ENCODE measurements at places on chromosomes 3 and 15.

DNA sequence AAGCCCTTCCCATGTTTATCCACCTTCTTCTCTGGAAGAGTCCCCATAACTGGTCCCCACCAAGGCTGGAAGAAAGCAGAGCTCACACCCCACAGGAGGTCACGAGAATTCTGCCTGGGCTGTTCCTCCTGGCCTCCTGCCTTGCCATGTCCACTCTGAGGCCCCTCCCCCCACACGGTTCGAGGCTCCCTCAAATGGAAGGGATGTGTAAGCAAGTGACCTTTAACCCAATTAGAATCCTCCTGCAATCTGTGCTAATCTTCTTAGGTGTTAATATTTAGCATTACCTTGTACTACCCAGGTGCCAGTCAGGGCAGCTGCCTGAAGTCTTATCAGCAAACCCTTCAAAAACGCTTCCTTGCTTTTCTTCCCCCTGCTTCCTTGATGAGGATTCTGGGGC, 32.4 kb upstream of the DYNC1LI1 start:
- DNase-seq = no peak

- DNase-seq = no peak
Observed at GRCh38 chr15:63109920-63110319, 11.7 kb upstream of the LACTB start.

GRCh38 chr15:36004891-36005490, 459.0 kb upstream of the DPH6 start:
- no peak for DNase-seq

DNA sequence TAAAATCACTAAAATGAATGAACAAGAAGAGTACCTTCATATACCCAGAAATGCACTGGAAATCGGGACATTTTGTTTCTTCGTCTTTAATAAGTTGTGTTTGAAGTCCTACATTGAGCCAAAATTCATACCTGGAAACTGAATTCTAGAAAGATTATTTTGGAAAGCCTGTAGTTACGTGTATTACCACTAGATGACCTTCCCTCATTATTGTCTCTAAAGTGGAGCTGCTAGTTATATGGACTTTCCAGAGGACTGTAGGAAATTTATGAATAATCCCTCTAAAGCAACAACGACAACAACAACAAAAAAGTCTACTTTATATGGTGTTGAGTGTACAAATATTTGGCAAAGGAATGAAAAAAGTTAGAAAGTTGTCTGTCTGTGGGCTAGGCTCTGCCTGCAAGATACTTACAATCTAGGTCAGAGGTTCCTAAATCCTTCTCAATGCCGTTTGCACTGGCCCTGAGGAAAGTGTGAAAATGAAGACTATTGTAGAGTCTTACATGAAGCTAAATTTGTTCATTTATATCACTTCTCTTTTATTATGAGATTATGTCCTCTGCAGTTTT, 234.8 kb upstream of the NR2E3 start:
- DNase-seq = no peak

DNA sequence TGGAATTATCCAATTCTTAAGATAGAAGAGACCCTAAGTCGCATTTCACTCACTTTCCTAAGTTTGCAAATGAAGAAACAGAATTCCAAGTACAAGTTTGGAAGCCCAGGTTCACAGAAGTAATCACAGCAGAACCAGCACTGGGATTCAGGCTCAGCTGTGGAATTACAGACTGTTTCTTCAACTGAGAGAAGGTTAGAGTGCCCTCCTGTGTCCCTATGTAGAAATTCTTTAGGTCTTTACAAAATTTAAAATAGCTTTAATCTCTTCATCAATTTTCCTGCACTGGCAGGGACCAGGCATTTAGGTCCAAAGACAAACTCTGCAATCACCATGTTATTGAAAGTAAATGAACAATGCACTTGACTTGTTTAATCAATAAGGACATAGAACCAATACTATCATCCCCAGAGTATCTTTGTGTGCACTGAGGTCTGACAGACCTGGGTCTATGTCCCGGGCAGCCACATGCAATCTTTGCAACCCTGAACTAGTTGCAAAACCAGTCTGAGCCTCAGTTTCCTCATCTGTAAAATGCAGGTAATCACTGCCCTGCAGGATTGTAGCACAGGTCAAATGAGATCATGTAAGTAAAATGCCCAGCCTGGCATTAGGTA, 96.3 kb upstream of the ZBED2 start:
- DNase-seq = no peak

DNA sequence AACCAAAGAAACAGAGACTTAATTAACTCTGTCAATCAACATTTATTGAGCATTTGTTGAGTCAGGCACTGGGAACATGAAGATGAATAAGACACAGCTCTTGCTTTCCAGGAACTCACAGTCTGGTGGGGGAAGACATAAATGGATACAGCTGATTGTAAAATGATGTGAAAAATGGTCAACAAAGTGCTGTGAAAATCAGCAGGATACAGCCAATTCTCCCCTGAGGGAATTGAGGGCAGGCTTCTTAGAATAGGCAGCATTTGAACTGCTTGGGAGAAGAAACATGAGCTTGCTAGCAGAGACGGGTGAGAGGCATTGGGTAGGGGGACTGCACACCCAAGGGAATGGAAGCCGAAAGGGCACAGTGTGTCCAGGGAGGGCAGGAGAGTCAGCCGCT, 41.1 kb downstream of the MFSD1 start:
- DNase-seq = no peak

DNA sequence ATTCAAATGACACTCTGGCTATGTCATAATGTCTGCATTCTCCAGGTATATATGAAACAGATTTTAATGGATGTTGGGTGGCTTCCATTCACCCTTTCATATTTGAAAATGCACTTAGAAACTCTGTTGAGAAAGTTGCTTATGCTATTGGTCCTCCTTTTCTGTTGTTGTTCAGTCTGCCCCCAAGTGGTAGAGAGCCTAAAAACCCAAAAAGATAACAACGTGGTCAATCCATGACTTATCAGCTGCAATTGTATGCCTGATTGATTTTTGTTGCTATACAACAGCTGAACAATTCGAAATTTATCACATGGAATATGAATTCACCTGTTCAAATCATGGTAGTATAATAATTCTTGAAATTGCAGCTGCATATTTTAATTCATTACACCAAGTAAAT, 279.8 kb downstream of the ROBO2 start:
- no peak for DNase-seq

DNA sequence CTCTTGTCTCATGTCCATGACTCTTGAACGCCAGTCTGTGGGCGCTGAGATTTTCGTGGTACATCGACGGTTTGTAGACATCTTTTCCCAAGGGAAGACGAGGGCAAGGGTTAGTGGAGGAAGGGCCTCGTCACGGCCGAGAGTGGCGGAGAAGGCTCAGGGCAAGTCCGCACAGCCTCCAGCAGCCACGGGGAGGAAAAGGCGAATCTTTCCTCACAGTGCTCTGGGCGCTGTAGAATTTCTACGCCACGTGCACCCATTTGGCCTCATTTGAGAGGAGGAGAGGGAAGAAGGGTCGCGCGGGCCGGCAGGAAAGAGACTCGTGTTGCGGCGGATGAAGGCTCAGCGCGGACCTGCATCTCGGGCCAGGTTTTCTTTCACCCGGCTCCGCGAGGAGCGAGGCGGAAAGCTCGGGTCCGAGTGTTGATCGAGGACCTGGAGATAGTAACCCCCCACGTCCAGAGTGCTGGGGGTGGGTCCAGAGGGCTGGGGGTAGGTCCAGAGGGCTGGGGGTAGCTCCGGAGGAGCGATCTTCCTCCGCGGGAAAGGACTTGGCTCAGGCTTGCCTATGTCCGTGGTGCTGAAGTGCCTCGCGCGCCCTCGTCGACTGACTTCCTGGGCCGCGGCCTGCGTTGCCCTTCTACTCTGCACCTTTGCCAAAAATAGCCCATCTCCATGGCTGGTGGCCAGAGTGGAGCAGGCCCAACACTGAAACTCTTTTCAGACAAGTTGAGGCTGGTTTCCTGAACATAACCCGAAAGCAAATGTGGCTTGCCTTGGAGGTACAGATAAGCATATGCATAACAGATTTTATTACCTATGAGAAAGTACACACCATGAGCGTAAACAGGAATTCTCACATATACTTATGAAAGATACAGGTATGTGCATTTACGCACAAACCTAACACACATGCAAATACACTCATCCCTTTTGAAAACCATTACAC, 1.1 kb downstream of the SLC35G2 start:
- no peak for DNase-seq

Measured in KG1 (cell line).